ENCODE measurements at places on chromosomes 2 and 18. TPM values are rescaled to one million over a fixed set of nuclear protein-coding genes. Genes with fewer than 3 reads are reported as not detected.

DNA sequence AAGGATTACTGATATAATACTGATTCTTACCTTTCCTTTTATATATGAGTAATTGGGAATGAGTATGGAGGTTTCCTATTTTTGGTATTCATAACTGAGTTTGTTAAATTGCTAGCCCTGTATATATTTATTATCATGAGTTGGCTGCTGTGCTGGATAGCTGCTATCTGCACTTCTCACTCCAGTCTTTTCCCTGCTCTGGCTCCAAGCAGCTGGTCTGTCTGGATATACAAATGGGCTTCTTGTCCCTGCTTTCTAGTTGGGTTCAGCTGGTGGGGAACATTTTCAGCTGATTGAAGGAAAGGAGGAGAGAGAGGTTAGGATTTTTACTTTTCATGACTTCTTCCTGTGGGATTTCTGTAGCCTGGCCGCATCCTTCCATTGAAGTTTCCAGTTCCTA is 41.2 kb downstream of the AGFG1 start:
- DNase-seq: no peak
- H3K36me3 ChIP-seq: peaks cover 3% of the 10 kb centered on the region
- H3K27ac ChIP-seq: no peak overlapping the region
- H3K4me1 ChIP-seq: peaks cover 6% of the 10 kb centered on the region
- no peak overlapping the region for H3K4me3 ChIP-seq

- no peaks in the 10 kb centered on the region for H3K36me3 ChIP-seq
- H3K4me3 ChIP-seq: no peak overlapping the region
- no peak overlapping the region for H3K27ac ChIP-seq
- H3K27me3 ChIP-seq: no peaks in the 10 kb centered on the region
- no peaks in the 10 kb centered on the region for H3K4me1 ChIP-seq
Observed at GRCh38 chr2:57957238-57957637, 89.4 kb upstream of the VRK2 start.

CELF4 gene
- total RNA-seq: 3.0 TPM

DNA sequence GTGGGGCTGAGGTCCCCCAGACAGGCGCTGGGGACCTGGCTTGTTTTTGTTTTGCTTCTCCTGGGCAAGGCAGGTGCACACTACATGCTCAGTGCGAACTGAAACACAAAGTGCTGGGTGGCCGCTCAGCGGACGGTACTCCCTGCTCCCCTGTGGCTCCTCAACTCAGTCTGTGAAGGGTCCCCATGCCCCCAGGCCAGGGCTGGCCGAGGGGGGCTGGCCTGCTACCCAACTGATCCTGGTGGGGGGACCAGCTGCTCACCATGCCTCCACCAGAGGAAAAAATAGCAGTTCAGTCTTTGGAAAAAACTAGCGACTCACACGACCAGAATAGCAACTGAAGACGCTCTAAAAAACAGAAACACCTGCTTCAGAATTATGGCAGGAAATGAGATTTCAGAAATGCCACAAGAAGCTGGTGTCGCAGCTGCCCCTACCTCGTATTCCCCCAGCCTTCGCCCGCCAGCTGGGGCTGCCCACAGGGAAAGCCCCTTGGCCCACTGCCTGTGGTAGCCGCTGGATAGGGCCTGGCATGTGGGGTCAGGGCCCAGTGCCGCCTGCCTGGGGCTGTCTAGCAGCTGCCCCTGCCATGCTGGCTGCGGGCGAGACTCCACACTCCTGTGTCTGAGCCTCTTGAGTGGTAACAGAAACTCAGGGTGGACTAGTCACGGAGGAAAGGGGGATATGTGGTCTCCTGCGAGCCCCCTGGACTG is 43.7 kb downstream of the MEX3C start:
- DNase-seq: no peak
- H3K27ac ChIP-seq: no peak overlapping the region
- H3K4me1 ChIP-seq: no peaks in the 10 kb centered on the region
- H3K36me3 ChIP-seq: no peaks in the 10 kb centered on the region

- no peak overlapping the region for H3K4me3 ChIP-seq
- H3K36me3 ChIP-seq: no peaks in the 10 kb centered on the region
- peak; percentile 95 for DNase-seq
- H3K27ac ChIP-seq: no peak overlapping the region
- no peaks in the 10 kb centered on the region for H3K27me3 ChIP-seq
Observed at GRCh38 chr2:128442053-128442751, 123.5 kb upstream of the HS6ST1 start.

CLASP1 gene
- total RNA-seq: 48.7 TPM

DNA sequence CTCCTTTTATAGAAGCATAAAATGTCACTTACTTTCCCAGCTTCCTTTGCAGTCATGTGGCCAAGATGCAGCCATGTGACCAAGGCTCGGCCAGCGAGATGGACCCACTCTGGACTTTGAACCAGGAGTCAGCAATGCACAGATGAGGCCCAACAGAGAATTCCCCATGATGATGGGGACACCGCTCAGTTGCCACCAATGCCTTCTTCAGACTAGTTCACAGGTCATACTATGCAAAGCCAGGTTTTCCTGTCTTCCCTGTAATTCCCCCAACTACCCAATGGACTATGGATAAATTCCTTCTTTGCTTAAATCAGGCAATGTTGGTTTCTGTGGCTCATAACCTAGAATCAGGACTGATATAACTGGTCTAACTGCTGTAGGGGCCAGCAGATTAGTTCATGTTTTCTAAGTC is 22.5 kb upstream of the REL start:
- no peaks in the 10 kb centered on the region for H3K27me3 ChIP-seq
- DNase-seq: no peak
- H3K4me1 ChIP-seq: no peaks in the 10 kb centered on the region
- no peak overlapping the region for H3K27ac ChIP-seq
- H3K36me3 ChIP-seq: no peaks in the 10 kb centered on the region

- no peaks in the 10 kb centered on the region for H3K4me1 ChIP-seq
- H3K4me3 ChIP-seq: no peak overlapping the region
- H3K27me3 ChIP-seq: no peaks in the 10 kb centered on the region
- H3K36me3 ChIP-seq: no peaks in the 10 kb centered on the region
Observed at GRCh38 chr2:194494401-194494800, 1162.6 kb upstream of the SLC39A10 start.

MAPK4 gene
- total RNA-seq: 5.2 TPM

GRCh38 chr2:20148923-20149702 is 75.8 kb downstream of the SDC1 start:
- no peak overlapping the region for H3K4me3 ChIP-seq
- no peak overlapping the region for H3K27ac ChIP-seq
- peaks cover 12% of the 10 kb centered on the region for H3K4me1 ChIP-seq
- H3K36me3 ChIP-seq: no peaks in the 10 kb centered on the region
- H3K27me3 ChIP-seq: no peaks in the 10 kb centered on the region

PPIG gene
- total RNA-seq: 56.1 TPM

GRCh38 chr2:6921321-6921922 is 4.2 kb downstream of the RNF144A start:
- peak overlapping the region; percentile 8 for H3K27ac ChIP-seq
- H3K27me3 ChIP-seq: no peaks in the 10 kb centered on the region
- no peaks in the 10 kb centered on the region for H3K36me3 ChIP-seq
- no peak overlapping the region for H3K4me3 ChIP-seq
- H3K4me1 ChIP-seq: peaks cover 54% of the 10 kb centered on the region
- DNase-seq: peak; percentile 46

GRCh38 chr2:216572582-216573578 is 60.3 kb upstream of the IGFBP2 start:
- no peak overlapping the region for H3K4me3 ChIP-seq
- DNase-seq: peak; percentile 35
- H3K27me3 ChIP-seq: no peaks in the 10 kb centered on the region
- peaks cover 8% of the 10 kb centered on the region for H3K4me1 ChIP-seq
- H3K27ac ChIP-seq: peak overlapping the region; percentile 89

- H3K4me3 ChIP-seq: no peak overlapping the region
- H3K27ac ChIP-seq: no peak overlapping the region
- DNase-seq: no peak
- H3K36me3 ChIP-seq: no peaks in the 10 kb centered on the region
- H3K4me1 ChIP-seq: no peaks in the 10 kb centered on the region
Observed at GRCh38 chr18:33712719-33713118, 134.7 kb downstream of the ASXL3 start.

DIS3L2 gene
- 40.8 TPM for total RNA-seq

DNA sequence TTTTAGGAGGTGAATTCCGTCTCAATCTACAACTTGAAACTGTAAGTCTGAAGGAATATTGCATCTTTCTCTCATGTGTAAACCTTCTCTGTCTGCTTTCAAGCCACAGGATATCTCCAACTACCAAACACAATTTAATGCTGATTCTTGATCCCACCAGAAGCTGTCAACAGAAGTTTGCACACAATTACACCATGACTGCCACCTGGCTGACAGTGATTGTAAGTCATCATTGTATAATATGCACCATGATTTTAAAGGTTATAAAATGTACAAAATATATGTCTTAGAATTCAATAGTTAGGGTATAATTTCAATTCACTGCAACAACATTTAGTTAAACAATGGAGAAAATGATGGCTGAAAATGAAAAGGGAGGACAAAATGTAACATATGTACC is 18.4 kb downstream of the PREPL start:
- H3K27ac ChIP-seq: no peak overlapping the region
- peaks cover 12% of the 10 kb centered on the region for H3K36me3 ChIP-seq
- no peaks in the 10 kb centered on the region for H3K27me3 ChIP-seq
- H3K4me3 ChIP-seq: no peak overlapping the region
- DNase-seq: no peak

- no peaks in the 10 kb centered on the region for H3K4me1 ChIP-seq
- H3K27ac ChIP-seq: no peak overlapping the region
- no peaks in the 10 kb centered on the region for H3K36me3 ChIP-seq
- DNase-seq: no peak
- H3K27me3 ChIP-seq: no peaks in the 10 kb centered on the region
- H3K4me3 ChIP-seq: no peak overlapping the region
Observed at GRCh38 chr18:34702814-34703213, 7.3 kb upstream of the DTNA start.

DNA sequence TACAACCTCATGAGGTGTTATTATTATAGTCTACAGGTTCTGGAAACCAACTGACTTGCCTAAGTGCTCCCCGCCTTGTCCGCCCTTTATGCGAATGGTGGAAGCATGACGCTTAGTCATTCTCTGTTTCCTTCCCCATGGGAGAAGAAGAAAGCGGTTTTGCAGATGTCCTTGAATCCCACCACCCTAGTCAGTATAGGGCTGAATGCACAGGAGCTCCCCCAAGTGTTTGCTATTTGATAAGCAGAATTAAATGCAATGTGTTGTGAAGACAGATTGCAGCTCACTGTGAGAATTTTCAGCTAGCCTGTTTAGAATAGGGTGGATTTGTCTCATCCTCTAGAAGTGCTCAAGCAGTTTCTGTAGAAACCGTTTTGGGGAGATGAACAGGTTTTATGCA is 652.0 kb downstream of the DCC start:
- no peak for DNase-seq
- H3K27me3 ChIP-seq: no peaks in the 10 kb centered on the region
- H3K36me3 ChIP-seq: no peaks in the 10 kb centered on the region
- no peak overlapping the region for H3K4me3 ChIP-seq

GRCh38 chr2:83359336-83359735 is 1099.7 kb downstream of the SUCLG1 start:
- H3K4me3 ChIP-seq: no peak overlapping the region
- DNase-seq: no peak
- no peaks in the 10 kb centered on the region for H3K27me3 ChIP-seq

CREB1 gene
- 79.6 TPM for total RNA-seq

DNA sequence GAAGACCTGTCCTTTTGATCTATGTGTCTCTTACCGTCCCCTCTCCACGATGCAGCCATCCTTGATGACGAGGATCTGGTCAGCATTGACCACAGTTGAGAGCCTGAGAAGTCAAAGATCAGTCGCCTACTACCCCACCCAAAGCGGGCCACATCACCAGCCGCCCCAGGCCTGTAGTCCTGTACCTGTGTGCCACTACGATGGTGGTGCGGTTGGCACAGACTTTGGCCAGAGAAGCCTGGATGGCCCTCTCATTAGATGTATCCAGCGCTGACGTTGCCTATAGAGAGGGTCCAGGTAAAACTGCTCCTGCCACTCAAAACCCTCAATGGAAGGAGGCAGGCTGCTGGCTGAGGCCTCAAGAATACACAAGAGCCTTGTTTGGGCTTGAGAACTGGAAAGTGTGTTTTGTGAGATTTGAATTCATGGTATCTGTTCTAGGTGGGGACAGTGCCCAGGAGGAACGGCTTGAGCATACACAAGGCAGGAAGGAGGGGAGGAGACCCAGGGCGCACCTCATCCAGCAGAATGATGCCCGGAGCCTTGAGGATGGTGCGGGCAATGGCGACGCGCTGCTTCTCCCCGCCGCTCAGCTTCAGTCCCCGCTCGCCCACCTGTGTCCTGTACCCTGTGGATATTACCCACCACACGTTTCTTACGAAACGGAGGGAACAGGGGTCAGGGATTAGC is 3.8 kb downstream of the ZFAND2B start:
- H3K36me3 ChIP-seq: peaks cover 33% of the 10 kb centered on the region
- H3K27me3 ChIP-seq: no peaks in the 10 kb centered on the region
- no peaks in the 10 kb centered on the region for H3K4me1 ChIP-seq
- no peak for DNase-seq
- no peak overlapping the region for H3K27ac ChIP-seq

GPR17 gene
- 0.40 TPM for total RNA-seq

IL36G gene
- total RNA-seq: 0.26 TPM

DNA sequence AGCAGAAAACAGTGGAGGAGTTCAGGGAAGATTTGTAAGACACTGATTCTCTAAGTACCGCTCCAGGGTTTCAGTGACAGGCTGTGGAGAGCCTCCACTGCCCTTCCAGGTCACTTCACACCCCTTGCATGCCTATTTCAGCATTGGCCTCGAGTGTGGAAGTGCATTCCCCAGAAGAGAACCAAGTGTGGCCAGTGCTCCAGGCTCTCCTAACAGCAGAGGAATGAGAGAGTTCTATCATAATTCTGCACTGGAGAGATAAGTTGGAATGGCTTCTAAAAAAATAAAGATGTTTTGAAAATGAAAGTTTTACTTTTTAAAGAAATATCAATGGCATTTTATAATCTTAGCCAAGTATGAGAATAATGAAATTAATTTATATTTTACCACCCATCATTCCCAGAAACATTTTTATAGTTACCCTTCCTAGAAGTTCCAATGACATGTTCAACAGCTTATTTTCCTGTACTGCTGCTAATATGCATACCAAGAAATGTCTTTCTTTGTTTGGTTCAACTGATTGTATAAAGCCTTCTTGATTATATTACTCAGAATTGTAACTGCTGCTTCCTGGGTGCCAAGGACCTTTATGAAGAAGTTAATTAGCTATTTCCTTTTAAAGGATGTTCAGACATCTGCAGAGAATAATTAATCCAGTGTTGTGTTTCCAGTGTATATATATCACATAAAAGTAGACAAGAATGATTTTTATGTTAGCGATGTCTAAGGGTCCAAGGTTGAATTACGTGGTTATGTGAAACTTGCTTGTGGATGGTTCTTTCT is 61.0 kb upstream of the SERPINE2 start:
- H3K27ac ChIP-seq: no peak overlapping the region
- H3K4me3 ChIP-seq: no peak overlapping the region
- H3K36me3 ChIP-seq: no peaks in the 10 kb centered on the region
- DNase-seq: no peak
- H3K4me1 ChIP-seq: no peaks in the 10 kb centered on the region
- peaks cover 3% of the 10 kb centered on the region for H3K27me3 ChIP-seq

GRCh38 chr2:165645930-165646831 is 147.9 kb downstream of the GALNT3 start:
- H3K27ac ChIP-seq: no peak overlapping the region
- H3K27me3 ChIP-seq: no peaks in the 10 kb centered on the region
- no peaks in the 10 kb centered on the region for H3K36me3 ChIP-seq
- H3K4me1 ChIP-seq: no peaks in the 10 kb centered on the region

GRCh38 chr18:29651122-29651680 is 1391.3 kb downstream of the DSC3 start:
- no peak overlapping the region for H3K4me3 ChIP-seq
- H3K27ac ChIP-seq: no peak overlapping the region
- H3K27me3 ChIP-seq: no peaks in the 10 kb centered on the region
- H3K4me1 ChIP-seq: no peaks in the 10 kb centered on the region
- no peaks in the 10 kb centered on the region for H3K36me3 ChIP-seq
